Bronchial epithelial cell (primary cell): ENCODE measurements at places on chromosomes 16 and 17.

GRCh38 chr17:10032118-10032852 lies 127.2 kb upstream of the RCVRN start:
- DNase-seq: no peak

- no peak for DNase-seq
Observed at GRCh38 chr17:77343031-77343800, 202.4 kb downstream of the SEC14L1 start.

GRCh38 chr16:30775131-30775391 lies 11.9 kb downstream of the ZNF629 start:
- DNase-seq: no peak

- DNase-seq: peak; percentile 41
Observed at GRCh38 chr16:88634141-88634993, 4.0 kb upstream of the IL17C start.

DNA sequence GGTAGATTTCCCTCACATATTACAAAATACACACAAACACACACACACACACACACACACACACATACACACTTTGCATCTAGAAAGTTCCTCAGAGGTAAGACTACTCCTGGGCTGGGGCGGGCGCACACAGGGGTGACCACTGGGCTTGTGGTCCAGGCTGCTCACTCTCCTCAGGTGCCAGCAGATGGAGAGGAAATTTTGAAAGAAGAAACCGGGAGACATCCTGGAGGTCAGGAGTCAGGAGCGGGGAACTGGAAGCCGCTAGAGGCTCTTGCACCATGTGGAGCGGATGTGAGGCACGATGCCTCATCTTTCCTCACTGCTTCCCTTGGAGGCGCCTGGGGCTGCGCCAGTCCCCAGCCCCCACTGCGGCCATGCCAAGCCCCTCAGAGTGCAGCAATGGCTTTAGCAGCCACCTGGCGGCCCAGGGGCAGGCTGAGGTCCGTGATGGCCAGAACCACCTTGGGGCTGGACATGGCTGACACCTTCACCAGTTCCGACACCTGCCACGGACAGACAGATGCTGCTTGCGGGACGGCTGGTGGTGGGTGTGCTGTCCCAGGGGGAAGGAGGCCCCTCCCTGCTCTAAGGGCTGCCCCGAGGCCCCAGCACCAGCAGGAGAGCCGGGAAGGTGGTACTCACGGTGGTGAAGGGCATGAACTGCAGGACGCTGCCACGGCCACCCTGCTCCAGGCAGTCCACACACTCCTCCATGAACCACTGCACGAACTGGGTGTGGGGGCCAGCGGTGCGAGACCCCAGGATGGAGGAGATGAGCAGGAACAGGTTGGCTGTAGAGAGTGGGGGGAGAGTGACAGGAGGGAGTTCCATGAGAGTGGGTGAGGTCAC lies 4.1 kb downstream of the CSF3 start:
- DNase-seq: peak; percentile 42
